Pons (tissue), 1 donor: ENCODE measurements at places on chromosomes 16 and 17.

GRCh38 chr16:1815461-1815860 lies 11.2 kb downstream of the HAGH start:
- DNase-seq: no peak

- peak; percentile 12 for DNase-seq
These were observed 1.1 kb downstream of the ACSF2 start for GRCh38 chr17:50426814-50427787.

GRCh38 chr17:4365628-4366326 lies 698 bp downstream of the UBE2G1 start:
- no peak for DNase-seq

DNA sequence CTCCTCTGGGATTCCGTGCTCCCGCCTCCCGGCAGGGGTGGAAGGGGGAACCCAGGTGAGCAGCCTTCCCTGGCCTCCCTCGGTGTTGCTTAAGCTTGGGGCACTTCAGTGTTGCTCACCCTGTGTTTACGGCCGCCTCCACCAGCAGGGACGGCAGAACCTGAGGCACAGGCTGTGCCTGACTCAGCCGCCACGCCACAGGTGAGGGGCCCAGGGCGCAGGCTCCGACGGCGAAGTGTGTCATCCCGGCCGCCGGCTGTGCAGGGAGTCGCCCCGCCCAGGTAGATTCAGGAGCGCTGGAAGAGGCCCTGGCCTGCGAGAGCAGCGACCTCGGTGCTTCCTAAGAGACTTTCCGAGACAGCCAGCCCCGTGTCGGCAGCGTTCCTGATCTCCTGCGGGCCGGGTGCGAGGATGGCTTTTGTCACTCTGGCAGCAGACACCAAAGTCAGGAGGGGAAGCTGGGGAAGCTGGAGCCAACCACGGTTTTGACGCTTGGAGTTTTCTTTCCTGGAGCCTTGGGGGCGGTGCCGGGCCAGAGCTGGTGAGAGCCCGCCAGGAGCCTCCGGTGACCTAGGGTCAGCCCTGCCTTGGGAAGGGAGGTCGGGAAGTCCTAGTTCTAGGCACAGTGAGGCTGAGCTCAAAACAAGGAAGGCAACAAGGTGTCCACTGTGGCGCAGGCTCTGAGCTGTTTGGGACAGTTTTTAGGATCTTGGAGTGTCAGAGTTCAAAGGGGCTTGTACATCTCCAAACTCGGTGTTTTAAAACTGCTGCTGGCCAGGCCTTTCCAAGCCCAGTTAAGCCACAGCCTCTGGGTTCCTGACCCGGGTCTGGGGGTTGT lies 2.1 kb downstream of the GSE1 start:
- DNase-seq: no peak

GRCh38 chr17:78242024-78242742 lies 10.8 kb downstream of the TMEM235 start:
- DNase-seq: no peak
